ENCODE measurements at places on chromosomes 2 and 18. TPM values are rescaled to one million over a fixed set of nuclear protein-coding genes. Genes with fewer than 3 reads are reported as not detected.

DNA sequence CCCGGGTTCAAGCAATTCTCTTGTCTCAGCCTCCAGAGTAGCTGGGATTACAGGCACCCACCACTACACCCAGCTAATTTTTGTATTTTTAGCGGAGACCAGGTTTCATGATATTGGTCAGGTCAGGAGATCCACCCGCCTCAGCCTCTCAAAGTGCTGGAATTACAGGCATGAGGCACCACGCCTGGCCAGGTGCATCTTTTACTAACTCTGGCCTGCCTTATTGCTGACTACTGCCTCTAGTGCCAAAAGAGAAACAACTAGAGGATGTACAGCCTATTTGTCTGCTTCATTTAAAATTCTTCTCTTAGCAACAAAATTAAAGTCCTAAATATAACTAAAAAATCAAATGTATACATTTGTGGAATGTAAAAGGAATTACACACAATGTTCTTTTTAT is 115.4 kb downstream of the BMPR2 start:
- no peak for DNase-seq

DNA sequence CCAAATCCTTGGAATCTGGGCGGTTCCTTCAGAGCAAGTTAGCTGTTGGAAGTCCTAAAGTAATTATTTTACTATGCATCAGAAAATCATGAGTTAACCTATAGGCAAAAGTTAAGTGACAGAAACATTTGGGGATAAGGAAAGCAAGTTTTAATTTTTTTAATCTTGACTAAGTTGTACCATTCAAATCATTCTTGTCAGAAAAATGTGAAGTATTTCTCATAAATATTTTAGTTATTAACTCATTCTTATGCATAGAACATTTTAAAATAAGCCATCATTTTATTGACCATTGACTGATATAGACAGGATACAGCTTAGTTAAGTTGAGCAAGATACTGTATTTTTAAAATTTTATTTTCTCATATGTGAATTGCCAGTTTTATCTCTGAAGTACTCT is 98.2 kb upstream of the FOSL2 start:
- DNase-seq: no peak

DNA sequence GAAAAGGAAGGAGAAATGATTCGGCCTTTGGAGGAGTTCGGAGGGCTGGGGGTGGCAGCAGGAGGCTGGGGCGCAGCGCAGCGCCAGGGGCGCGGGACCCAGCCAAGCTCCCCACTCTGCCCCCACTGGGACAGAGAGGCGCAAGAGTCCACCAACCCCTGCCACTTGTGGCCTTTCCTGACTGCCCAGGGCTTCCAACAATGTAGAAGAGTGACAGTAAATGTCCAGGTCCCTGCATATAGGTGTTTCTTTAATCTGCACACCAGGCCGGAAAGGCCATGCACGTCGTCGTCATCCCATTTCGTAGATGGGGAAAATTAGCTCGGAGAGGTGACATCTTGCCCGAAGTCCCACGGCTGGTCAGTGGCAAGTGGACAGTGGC is 96.6 kb downstream of the INHBB start:
- no peak for DNase-seq

GRCh38 chr2:513981-514706 is 163.1 kb downstream of the TMEM18 start:
- DNase-seq: peak; percentile 77

- DNase-seq: no peak
Observed at GRCh38 chr2:178756343-178756742, 50.9 kb downstream of the TTN start.

GRCh38 chr2:241635756-241636155 is 1.2 kb downstream of the THAP4 start:
- DNase-seq: no peak

- DNase-seq: no peak
Observed at GRCh38 chr2:127455566-127456493, 37.6 kb downstream of the PROC start.

DNA sequence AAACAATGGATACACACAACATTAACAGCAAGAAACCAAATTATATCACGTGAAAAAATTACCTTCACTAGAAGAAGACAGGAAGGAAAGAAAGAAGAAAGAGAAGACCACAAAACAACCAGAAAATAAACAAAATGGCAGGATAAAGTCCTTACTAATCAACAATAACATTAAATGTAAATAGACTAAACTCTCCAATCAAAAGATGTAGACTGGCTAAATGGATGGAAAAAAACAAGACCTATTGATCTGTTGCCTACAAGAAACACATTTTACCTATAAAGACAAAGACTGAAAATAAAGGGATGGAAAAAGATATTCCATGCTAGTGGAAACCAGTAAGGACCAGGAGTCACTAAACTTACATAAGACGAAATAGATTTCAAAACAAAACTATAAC is 167.0 kb upstream of the ZC3H15 start:
- DNase-seq: no peak

DNA sequence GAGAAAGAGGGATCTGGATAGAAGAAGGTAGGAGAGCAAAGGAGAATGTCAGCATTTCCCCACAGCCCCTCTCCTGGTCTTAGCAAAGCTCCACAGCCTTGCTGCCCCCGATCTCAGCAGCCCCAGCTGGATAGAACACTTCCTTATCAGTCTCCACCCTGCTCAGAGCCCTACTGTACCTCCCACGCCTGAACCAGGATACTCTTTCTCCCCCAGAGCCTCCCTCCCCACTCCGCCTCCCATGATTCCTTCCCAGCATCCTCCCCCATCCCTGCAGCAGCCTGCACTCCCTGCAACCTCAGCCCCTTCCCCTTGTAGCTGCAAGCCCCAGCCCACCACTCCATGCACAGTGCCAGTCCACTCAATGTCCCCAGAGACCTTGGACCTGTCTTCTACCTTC is 25.8 kb downstream of the PLB1 start:
- peak; percentile 87 for DNase-seq

GRCh38 chr18:48623468-48624235 is 84.8 kb downstream of the CTIF start:
- DNase-seq: no peak

DNA sequence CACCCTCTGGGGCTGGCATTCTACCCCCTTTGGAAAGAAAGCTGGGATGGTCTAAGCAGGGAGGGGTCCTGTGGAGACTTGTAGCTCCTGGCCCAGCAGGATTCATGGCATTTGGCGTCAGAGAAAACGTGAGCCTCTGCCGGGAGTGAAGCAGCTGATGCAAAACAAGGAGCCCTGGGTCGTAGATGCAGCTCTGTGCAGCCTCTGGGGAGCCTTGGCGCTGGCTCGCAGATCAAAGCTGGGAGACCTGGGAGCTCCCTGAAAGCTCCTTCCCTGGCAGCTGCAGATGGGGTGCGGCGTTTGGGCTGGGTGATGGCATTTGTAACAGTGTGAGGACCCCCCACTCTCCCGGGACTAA is 148.3 kb downstream of the KLHL29 start:
- DNase-seq: no peak

GRCh38 chr2:15893689-15894480 is 46.5 kb upstream of the MYCN start:
- no peak for DNase-seq

DNA sequence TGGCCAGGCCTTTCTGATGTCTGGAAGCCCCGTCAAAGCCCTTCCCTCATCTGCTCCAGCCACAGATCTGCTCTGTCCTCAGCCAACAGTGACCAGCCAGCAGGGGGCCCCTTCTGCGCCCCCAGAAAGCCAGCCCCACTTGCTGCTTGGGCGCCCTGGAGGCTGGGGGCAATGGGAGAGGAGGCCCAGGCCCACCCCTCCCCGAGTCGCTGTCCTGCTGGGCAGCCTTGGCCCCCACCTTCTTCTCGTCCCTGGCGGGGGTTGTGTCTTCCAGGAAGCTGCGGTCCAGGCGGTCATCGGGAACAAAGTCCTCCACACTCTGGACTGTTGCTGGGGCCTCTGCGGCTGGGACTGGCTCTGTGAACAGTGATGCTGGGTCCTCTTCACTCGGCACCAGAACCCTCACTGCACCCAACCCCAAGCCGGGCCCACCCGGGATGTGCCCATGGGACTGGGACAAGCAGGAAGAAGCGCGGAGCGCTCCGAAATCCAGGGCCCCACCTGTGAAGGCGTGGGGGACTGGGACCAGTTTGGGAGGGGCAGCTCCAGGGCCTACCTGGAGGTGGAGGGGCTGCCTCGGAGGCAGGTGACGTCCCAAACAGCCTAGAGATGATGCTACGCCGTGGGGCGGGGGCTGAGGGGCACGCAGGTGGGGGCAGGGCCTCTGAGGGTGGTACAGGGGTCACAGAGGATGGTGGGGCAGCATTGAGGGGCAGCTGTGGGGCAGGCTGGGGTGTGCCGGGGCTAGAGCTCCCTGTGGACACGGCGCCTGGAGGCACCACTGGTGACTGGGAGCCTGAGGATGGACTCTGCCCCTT is 257.6 kb downstream of the ANKRD30B start:
- DNase-seq: no peak

GRCh38 chr18:36640021-36640952 is 188.5 kb downstream of the TPGS2 start:
- no peak for DNase-seq

GRCh38 chr2:186730609-186731008 is 36.7 kb downstream of the FAM171B start:
- no peak for DNase-seq

- no peak for DNase-seq
Observed at GRCh38 chr2:170647741-170648436, 67.2 kb upstream of the SP5 start.

GRCh38 chr18:61703508-61703907 is 189.3 kb downstream of the RNF152 start:
- no peak for DNase-seq

GRCh38 chr18:63953811-63954210 is 4.7 kb downstream of the HMSD start:
- DNase-seq: no peak

DNA sequence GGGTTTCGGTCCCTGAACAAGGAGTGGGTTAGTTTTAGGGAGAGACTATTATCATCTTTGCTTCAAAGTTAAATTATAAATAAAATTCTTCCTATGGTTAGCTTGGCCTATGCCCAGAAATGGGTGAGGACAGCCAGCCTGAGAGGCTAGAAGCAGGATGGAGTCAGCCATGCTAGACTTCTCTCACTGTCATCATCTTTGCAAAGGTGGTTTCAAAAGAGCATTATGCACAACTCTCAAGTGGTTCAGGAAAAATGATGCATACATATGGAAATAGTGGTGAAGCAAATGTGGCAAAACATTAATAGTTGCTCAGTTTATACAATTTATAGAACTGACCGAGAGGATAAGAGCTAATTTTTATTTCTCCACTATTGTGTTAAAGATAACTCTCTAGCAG is 283.9 kb upstream of the FBXO11 start:
- no peak for DNase-seq

DNA sequence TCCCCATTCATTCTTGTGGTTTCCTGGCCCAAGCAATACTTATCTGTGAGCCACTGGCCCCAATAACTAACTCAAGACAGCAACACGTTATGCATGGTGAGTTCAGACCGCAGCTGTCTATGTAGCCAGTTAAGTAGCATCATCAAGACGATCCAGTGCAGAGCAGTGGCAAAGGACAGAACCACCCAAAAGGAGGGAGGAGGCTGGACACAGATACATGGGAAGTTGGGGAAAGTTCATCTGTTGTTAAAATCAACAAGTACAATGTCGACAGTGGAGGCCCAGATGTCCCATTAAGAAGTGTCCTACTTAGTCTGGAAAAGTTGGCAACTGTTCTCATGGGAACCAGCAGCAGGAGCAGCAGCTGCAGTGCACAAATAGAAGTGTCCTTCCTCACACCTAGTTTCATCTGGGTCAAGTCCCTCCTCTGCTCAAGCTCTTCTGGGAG is 106.9 kb upstream of the THOC1 start:
- DNase-seq: no peak

DNA sequence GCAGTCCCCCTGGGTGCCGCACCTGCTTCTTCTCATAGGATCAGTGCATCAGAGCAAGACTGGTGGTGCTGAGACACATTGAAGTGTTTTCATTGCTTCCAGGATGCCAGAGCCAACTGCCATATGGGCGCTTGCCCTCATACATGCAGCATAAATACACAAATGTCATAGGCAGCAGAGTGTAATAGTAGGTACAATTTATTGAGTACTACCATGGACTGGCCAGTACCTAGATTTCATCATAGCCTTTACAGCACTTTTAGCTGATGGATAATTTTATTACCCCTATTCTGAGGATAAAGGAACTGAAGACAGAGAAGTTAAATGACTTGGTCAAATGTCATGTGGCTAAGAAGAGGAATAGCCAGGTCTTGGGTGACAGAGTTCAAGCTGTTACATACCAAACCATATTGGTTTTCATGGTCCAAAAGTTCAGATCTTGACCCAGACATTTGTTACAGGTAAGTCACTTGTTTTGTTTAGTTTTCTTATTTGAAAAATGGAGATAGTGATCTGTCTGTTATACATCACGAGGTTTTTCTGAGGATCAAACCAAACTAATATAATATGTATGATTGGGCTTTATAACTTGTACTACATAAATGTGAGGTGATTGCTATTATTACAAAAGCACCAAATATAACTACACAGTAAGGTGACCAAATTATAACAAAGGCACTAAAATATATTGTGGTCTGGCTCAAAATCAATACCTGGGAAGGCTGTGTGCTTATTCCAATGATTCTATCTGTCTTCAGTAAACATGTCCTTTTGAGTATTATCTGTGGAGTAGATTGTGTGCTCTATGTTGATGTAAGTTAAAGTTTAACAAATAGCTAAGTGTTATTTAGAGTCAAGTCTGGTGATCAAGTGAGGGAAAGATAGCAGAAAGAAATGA is 151.9 kb upstream of the CYRIA start:
- DNase-seq: no peak

DNA sequence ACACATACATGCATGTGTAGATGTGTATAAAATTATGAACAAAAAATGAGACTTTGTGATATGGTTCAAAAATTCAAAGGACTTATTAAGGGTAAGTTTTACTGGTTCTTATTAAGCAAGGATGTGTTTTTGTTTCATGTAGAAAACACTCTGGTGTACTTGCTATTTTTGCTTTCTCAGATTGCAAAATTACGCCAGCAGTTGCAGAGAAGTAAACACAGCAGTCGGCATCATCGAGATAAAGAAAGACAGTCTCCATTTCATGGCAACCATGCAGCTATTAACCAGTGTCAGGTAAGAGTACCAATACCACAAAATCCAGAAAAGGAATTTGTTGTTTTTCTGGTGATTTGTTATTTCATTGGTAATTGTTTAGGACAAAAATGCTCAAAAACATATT is 91.3 kb downstream of the FAM117B start:
- DNase-seq: no peak

GRCh38 chr2:237353215-237353614 is 60.7 kb downstream of the COL6A3 start:
- DNase-seq: no peak

DNA sequence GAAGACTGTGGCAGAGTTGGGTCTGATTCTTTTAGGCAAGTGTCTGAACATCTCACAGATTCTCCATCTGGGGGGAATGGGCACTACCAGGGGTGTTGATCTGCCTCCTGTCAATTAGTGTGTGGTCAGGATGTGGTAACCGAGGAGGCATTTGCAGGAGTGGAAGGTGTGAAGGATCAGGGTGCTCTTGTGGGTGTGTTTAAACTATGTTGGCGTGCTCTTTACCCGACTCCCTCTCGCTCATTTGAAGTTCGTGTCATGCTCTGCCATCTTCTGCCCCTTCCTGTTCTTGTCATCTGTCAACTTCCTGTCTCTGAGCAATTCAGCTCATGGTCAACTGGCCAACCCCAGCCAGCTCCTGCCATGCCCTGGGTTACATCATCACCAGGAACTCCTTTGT is 107.9 kb downstream of the RTN4 start:
- DNase-seq: no peak

The IL1F10 gene
- total RNA-seq: not detected

The RAB27B gene
- total RNA-seq: 0.42 TPM

The FAM110C gene
- 3.7 TPM for total RNA-seq

The UGT1A6 gene
- not detected for total RNA-seq

The SPP2 gene
- not detected for total RNA-seq

The MGAT4A gene
- total RNA-seq: 15.0 TPM

The LINC00305 gene
- not detected for total RNA-seq

The BZW1 gene
- total RNA-seq: 444 TPM
